Body of pancreas (tissue), 4 donors: ENCODE measurements at places on chromosomes 13 and 19. TPM values are rescaled to one million over a fixed set of nuclear protein-coding genes. Genes with fewer than 3 reads are reported as not detected.

DNA sequence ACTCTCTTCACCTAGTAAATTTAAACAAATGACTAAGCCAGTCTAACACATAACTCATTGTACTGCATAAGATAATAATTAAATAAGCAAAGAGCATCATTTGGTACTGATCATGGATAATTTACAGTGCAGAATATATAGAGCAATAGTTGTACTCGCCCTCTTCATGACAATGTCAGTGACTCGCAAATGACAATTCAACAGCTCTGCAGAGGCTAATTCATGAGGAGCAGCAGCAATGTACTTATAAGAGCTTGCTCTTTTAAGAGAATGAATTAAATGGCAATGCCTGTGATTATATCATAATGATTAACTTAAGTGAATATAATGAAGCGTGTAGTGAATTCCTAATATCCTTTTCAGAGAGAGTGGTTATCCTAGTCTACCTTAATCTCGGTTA, 284.5 kb upstream of the PCDH20 start:
- DNase-seq, result no peak

ICAM4 gene
- total RNA-seq, result not detected

IGFL2 gene
- not detected for total RNA-seq

DNA sequence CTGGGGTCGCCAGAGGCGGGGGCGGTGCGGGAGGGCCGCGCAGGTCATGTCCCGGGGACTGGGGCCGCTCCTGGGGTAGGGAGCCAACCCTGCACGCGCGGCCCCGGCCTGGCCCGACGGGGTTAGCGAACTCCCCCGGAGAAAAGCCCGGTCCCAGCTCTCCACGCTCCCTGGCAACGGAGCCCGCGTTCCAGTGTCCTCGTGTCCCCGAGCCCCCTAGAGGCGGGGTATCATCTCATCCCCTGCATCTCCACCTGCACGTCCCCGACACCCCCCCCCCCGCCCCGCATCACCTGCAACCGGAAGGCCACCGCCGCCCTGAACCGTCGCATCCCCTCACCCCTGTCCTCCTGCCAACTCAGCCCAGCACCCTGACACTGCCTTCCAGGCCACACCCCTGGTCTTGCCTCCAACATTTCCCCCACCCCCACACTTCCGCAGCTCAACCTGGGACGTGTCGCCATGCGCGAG, 2.7 kb downstream of the WDR88 start:
- DNase-seq, result no peak

GZMM gene
- not detected for total RNA-seq

- no peak for DNase-seq
These were observed 714 bp upstream of the NPAS1 start for GRCh38 chr19:47018923-47019322.

- DNase-seq, result no peak
These were observed 72.8 kb downstream of the EFNB2 start for GRCh38 chr13:106462710-106463109.

DNA sequence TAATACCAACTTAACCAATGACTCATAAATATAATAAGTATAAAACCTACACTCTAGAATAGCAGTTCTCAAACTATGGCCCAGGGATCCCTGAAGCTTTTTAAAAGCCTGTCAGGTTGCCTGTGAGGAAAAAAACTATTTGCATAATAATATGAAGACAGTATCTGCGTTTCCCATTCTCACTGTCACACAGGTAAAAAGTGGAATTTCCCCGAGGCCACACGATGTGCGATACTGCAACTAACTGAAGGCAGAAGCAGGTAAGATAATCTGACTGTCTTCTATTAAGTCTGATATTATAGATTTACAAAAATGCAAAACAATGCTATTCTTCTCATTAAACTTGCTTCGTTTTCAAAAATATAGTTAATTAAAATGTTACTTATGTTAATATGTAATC, 52.5 kb upstream of the EEF1AKMT1 start:
- DNase-seq, result no peak

GRCh38 chr13:110989331-110989730, 74.5 kb upstream of the ANKRD10 start:
- DNase-seq, result no peak

- no peak for DNase-seq
These were observed 504.2 kb downstream of the RFC3 start for GRCh38 chr13:34322014-34322742.

TTYH1 gene
- total RNA-seq, result 20.5 TPM

DNA sequence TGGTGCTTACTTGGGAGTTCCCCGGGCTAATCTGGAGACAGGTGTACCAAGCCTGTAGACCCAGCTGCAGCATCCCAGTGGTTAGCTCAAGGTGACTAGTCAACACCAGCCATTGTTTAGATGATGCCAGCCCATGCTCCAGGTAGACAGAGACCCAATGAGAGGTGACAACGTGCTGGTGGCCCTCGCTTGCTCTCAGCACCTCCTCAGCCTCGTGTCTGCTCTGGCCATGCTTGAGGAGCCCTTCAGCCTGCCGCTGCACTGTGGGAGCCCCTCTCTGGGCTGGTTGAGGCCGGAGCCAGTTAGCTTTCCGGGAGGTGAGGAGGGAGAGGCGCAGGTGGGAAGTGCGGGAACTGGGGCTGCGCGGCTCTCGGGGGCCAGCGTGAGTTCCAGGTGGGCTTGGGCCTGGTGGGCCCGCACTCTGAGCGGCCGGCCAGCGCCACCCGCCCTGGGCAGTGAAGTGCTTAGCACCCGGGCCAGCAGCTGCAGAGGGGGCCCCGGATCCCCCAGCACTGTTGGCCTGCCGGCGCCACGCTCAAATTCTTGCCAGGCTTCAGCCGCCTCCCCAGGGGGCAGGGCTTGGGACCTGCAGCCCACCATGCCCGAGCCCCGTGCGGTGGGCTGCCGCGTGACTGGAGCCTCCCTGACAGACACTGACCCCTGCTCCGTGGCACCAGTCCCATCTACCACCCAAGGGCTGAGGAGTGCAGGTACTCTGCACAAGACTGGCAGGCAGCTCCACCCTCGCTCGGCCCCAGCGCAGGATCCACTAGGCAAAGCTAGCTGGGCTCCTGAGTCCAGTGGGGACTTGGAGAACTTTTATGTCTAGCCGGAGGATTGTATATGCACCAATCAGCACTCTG, 85.9 kb upstream of the VSTM2B start:
- DNase-seq, result no peak

- DNase-seq, result no peak
These were observed 186.4 kb downstream of the SHISA2 start for GRCh38 chr13:25865391-25865790.

GRCh38 chr19:31804668-31805067, 455.4 kb upstream of the TSHZ3 start:
- DNase-seq, result no peak

CERS1 gene
- 0.66 TPM for total RNA-seq

CEACAM18 gene
- not detected for total RNA-seq

GRCh38 chr19:16319481-16319880, 5.1 kb upstream of the KLF2 start:
- DNase-seq, result no peak

ZNF571 gene
- total RNA-seq, result 1.6 TPM

DNA sequence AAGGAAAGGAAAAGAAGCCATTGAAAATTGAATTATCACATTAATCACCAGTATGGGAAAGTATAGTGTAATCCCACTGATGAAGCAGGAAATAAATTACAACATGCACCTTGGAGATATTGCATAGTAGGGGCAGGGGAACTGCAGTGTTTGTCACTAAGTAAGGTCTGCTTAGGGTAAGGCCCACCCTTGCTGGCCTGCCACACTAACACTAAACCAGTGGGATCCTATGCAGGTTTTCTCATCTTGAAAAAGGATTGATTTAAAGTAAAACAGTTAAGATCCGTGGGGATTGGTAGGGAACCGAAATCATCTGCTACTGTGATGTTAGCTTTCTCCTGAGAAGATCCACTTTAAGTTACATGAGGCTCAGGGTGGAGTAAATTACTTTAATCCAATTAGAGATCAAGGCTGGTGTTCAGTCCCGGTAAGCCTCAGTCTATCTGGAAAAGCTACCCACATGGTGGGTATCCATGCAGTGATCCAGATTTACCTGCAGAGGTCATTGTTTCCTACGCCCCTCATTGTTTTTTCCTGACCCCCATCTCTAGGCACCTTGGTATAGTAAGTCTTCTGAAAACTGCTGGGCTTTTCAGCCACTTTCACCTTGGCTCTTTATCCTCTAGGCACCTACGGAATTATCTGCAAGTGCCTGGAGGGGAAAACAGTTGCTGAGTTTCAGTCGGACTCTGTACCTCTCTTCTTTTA, 1014.9 kb upstream of the ATXN8OS start:
- no peak for DNase-seq

ARHGAP35 gene
- total RNA-seq, result 24.7 TPM
